Esophagus muscularis mucosa (tissue), 4 donors: ENCODE measurements at places on chromosomes 16 and 17. TPM values are rescaled to one million over a fixed set of nuclear protein-coding genes. Genes with fewer than 3 reads are reported as not detected.

Gene HOXB8
- not detected for total RNA-seq

Gene NAGS
- 1.1 TPM for total RNA-seq

Gene SNAI3
- total RNA-seq = 0.34 TPM

Gene RPL27
- 1,564 TPM for total RNA-seq

Gene UMOD
- total RNA-seq = not detected

Gene PRKCB
- total RNA-seq = 5.8 TPM

Gene FOXC2
- 0.71 TPM for total RNA-seq

Gene AIPL1
- total RNA-seq = not detected

Gene VAT1L
- total RNA-seq = 2.8 TPM

Gene DGKE
- total RNA-seq = 12.5 TPM

Gene TSPOAP1
- 14.1 TPM for total RNA-seq

Gene ZC3H7A
- 61.0 TPM for total RNA-seq

Gene KRTAP1-5
- not detected for total RNA-seq

Gene TP53TG3B
- not detected for total RNA-seq

Gene CDH13
- total RNA-seq = 11.7 TPM

Gene OR3A3
- not detected for total RNA-seq

Gene SMTNL2
- total RNA-seq = 6.2 TPM

Gene BCAR1
- 45.7 TPM for total RNA-seq

Gene HS3ST6
- not detected for total RNA-seq

Gene RND2
- 2.7 TPM for total RNA-seq

Gene CDC27
- total RNA-seq = 51.1 TPM

Gene HAS3
- 1.3 TPM for total RNA-seq

Gene CALB2
- 3.6 TPM for total RNA-seq

Gene CA5A
- total RNA-seq = not detected

Gene MNT
- 17.4 TPM for total RNA-seq

Gene RBFOX1
- total RNA-seq = not detected

Gene CPNE7
- total RNA-seq = 1.4 TPM

Gene AANAT
- total RNA-seq = not detected

Gene HID1
- total RNA-seq = 8.3 TPM

Gene PIK3R5
- 11.3 TPM for total RNA-seq

Gene KRTAP9-4
- not detected for total RNA-seq

Gene XYLT1
- total RNA-seq = 37.4 TPM

Gene MTHFSD
- total RNA-seq = 16.9 TPM

Gene ZNF785
- 6.8 TPM for total RNA-seq

Gene TMEM100
- 9.4 TPM for total RNA-seq

Gene SYT17
- 6.2 TPM for total RNA-seq

Gene SLC16A11
- 0.26 TPM for total RNA-seq

Gene EVPLL
- not detected for total RNA-seq

Gene ZNF23
- 11.2 TPM for total RNA-seq

Gene FBXW10
- 0.42 TPM for total RNA-seq

Gene TRIM65
- total RNA-seq = 19.1 TPM

Gene RNF227
- 5.1 TPM for total RNA-seq

Gene GDPD1
- 0.83 TPM for total RNA-seq

Gene RHBDL3
- 1.3 TPM for total RNA-seq
